ENCODE measurements at places on chromosomes 4 and X. TPM values are rescaled to one million over a fixed set of nuclear protein-coding genes. Genes with fewer than 3 reads are reported as not detected.

DNA sequence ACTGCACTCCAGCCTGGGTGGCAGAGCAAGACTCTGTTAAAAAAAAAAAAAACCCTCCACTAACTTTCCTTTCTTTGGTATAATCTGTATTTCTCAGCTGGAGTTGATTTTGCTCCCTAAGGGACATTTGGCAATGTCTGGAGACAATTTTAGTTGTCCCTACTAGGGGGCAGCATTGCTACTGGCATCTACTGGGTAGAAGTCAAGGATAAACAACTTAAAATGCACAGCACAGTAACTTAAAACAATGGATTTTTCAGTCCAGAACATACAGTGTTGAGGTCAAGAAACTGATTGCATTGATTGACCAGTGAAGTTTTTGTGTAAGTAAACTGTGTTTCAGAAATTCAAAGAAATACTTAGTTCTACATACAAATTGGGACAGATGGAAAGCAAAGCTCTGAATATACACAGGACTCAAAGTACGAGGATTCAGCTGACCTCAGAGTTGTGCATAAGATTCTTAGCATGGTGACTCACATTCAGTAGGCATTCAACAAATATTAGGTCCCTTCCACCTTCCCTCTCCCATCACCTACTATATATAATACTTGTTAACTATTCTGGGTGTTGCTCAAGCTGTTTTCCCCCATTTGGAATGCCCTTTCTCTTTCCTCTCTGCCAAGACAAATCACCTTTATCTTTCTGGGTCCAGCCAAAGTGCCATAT, 8.8 kb downstream of the DDX53 start:
- no peak for DNase-seq

DNA sequence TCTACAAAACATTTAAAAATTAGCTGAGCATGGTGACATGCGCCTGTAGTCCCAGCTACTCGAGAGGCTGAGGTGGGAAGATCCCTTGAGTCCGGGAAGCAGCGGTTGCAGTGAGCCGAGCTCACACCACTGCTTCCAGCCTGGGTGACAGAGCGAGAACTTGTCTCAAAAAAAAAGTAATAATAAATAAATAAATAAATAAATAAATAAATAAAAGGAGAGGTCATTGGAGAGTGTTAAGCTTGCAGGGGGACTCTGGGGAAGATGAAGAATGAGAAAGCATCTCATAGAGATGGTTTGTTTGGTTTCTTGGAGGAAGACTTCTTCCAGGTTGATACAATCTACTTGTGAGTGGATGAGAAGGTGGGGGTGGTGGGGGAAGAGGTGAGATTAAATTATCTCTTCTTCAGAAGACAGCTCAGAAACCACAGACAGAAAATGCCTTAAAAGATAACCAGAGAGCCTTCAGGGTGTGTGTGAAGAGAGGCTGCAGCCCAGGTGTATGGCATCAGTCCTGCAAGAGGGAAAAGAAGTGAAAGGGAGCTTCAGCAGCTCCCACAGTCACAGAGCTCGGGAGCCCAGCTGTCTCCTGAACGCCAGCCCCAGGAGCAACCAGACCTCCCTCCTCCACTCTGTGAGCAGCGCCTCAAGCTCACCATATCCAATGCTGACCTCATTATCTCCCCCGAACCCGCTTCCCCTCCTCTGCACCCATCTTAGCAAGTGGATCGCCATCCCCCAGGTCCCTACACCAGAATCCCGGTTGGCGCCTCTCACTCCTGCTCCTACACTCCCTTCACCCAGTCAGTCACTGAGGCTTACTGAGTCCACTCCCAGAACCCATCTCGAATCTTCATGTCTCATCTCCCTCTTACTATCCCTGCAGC, 48.2 kb downstream of the RBM47 start:
- DNase-seq, result no peak

The CFI gene
- total RNA-seq, result not detected

DNA sequence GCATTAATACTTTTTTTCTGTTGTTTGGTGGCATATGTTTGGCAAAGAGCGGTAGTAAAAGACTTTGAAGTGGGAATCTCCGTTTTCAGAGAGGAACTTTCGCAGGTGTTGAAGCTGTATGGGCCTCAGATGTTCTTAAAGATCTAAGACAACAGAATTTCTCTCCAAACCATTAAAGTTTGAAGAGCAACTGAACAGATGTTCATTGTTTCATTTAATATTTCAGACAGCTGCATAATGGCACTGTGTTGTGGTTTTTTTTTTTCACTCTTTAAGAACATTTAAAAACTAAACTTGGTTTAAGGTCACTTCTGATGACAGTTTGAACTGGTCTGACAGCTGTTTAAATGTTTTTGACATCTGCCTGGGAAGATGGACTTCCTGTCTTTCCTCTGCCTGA, 882.7 kb upstream of the PCDH10 start:
- no peak for DNase-seq

The GAGE2A gene
- total RNA-seq, result not detected

All from activated naive CD8-positive, alpha-beta T cell treated with anti-CD3 and anti-CD28 coated beads, Interleukin-2, amount 10 ng/mL, durations not matched to agents 7 days and 5 days (primary cell).